ENCODE measurements at places on chromosomes 5 and 9.

GRCh38 chr5:78550891-78551290, 97.7 kb downstream of the LHFPL2 start:
- no peak for DNase-seq

DNA sequence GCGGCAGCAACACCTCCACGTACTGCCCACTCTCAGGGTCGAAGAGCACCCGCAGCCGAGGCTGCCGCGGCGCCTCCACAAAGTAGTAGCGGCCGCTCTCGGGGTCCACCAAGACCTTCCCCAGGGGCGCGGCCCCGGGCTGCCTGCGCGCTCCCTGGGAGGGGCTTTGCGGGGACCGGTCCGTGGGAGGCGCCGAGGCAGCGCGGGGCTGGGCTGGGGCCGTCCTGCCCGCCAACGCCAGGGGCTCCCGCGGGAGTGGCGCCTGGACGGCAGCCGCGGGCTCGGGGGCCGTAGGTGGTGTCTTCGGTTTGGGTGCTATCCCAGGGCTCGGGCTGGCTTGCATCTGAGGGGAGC, 2.6 kb upstream of the MZB1 start:
- no peak for DNase-seq

GRCh38 chr5:124080256-124080655, 568.3 kb downstream of the CSNK1G3 start:
- no peak for DNase-seq

DNA sequence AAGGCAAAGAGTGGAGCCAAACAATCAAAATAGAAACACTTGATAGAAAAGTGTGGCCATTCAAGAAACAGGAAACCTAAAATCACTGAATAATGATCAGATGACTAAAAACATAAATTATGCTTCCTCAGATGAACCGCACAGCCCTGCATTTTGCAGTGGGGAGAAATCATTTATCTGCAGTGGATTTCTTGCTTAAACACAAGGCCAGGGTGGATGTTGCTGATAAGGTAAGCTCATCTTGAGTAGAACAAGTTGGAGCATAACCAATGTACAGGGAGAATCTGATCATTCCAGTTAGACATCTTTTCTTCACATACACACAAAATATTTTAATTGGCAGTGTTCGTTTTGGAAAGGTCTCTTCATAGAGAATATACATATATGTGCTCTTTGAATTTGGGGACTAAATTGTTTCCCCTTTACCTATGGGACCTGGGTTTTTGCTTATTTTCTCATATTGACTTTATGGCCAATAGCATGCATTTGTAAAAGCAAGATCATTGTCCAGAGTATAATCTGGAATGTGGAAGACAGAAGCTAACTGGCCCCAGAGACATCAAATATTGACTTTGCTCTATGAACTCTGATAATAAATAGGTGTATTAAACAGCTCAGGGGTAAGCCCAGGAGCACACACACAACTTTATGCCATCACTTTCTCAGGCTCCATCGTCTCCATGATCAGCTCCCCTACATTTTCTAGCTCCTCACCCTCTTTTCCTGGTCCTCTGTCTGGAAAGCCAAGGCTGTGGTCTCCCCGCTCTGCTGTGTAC, 9.1 kb downstream of the ANKDD1B start:
- DNase-seq = no peak

- no peak for DNase-seq
Measured at GRCh38 chr5:112238473-112238872, 180.6 kb downstream of the EPB41L4A start.

- no peak for DNase-seq
Measured at GRCh38 chr9:112433499-112434392, 52.9 kb upstream of the KIAA1958 start.

GRCh38 chr5:112968411-112969106, 8.0 kb upstream of the DCP2 start:
- DNase-seq = no peak

DNA sequence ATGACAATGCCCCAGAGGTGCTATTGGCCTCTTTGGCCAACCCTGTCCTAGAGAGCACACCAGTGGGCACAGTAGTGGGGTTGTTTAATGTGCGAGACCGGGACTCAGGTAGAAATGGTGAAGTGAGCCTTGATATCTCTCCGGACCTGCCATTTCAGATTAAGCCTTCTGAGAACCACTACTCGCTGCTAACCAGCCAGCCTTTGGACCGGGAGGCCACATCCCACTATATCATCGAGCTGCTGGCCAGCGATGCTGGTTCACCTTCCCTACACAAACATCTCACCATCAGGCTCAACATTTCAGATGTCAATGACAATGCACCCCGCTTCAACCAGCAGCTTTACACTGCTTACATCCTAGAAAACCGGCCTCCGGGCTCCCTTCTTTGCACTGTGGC, 1.4 kb downstream of the PCDHGC5 start:
- no peak for DNase-seq

GRCh38 chr9:74355107-74355506, 142.0 kb upstream of the RORB start:
- no peak for DNase-seq

DNA sequence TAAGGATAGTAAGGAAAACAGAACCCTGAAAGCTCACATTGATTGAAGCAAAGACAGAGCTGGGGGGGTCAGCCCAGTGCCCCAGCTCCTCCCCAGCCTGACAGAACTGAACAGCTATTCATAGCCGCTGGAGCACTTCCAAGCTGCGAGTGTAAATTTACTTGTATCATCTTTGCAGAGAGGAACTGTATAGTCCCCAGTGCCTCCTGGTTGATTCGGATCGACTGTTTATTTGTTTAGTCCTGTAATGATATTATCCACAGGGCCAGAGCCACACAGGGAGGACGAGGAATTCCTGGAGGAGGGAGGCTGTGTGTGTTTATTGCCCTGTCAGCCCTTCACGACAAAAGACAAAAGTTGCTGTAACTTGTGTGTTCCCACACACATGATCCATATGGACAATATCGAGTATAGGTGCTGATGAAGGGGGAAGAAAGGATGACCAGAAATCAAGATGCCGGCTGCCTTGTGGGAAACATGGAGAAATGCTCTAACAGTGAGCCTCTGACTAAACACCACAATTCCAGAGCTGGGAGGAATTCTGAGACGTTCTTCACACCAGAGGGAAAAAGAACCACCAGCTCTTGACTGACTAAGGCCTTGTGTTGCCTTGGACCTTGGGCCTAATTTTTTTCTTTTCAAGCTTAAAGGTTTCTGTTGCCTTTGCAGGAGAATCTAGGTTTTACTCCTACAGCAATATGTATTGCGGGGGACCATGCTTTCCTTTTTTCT, 31.1 kb downstream of the FOXD1 start:
- no peak for DNase-seq

DNA sequence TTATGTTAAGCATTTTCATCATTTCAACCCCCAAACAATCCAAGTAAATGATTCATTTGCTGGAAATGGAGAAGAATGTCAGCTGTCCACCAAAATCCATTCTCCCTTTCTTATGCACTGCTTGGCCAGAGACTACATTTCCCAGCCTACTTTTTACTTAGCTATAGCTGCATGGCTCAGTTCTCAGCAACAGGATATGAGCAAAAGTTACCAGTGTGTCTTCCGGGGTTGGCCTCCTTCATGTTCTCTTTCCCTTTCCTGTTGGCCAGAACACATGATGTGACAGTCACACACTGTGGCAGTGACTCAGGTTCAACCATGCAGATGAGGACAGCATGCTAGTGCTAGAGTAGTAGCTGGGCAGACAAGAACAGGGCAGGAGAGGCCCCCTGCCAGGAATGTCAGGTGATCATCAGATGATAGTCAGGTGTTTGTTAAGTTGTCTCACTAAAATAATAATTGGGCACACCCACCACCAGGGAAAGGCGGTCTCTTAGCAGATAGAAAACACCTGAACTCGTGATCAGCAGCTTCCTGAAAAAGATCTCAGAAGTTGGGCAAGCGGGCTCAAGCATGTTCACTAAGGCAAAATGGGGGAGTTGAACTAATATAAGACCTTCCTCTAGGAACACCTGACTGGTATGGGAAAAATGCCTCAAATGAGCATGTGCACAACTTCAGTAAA, 12.2 kb downstream of the GPR150 start:
- DNase-seq = peak; percentile 70

DNA sequence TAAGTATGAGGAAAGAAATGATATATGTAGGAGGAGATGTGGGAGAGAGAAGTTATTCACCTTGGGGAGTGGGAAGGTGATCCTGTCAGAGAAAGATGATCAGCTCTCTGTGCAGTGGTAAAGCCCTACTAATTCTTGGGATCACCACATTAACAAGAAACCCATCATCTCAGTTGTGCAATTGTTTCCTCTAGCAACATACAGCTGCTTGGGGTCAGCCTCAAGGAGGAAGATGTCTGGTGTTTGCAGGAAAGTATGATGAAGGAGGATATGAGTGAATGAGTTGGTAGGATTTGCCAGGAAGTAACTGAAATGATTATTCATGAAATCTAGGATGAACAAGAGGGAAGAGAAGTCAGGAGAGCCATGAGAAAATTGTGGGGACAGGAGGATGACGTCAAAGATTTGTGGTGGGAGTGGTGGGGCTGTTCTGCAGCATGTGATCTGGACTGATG, 50.1 kb downstream of the TNFSF8 start:
- DNase-seq = no peak

DNA sequence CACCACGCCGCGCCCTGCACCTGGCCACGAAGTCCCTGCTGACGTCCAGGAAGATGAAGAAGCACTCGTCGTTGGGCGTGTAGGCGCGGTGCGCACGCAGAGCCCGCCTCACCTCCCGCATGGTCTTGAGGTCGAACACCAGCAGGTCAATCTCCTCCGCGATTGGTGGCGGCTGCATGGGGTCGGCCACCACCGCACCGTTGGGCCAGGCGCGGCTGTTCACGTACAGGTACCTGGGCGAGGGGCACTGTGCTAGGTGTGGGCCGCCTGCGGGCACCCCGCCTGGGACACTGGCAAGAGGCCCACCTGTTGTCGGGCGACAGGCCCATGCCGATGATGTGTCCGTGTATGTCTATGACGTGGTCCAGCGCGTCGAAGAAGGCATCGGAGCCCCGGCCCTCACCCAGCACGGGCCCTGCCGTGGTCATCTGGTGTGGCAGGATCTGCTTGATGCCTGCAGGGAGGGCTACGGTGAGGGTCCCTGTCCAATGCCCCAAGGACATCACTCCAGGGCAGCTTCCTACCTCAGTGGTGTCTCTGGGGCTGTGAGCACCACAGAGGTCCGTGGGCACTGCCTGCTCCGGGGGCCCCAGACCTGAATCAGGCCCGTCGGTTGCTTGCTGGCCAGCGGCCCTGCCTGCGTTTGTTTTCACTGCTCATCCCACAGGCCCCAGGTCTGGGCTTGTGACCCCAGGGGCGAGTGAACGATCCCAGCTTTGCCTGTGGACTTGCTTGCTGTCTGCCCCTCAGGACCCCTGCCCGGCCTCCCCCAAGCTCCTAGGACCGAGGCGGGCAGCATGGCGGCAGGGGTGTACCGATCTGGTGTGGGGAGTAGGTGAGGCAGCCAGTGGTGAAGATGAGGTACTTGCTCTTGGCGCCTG, 3.1 kb downstream of the FBXW5 start:
- DNase-seq = no peak

DNA sequence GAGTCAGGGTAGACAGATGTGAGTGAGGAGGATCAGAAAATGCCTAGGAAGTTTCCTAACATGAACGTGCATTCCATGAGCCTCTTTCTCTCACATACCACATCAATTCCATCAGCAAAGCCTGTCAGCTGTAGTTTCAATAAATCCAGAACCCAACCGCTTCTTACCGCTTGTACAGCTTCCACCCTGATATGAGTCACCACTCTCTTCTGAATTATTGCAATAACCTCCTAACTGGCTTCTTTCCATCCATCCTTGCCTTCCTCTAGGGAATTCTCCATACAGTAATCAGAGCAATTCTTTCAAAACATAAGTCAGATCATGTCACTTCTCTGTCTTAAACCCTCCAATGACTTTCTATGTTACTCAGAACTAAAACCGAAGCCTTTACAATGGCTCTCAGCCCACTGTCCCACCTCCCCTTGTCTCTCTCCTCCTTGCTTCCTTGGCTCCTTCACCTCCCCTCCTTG, 8.1 kb upstream of the RAD23B start:
- DNase-seq = no peak

DNA sequence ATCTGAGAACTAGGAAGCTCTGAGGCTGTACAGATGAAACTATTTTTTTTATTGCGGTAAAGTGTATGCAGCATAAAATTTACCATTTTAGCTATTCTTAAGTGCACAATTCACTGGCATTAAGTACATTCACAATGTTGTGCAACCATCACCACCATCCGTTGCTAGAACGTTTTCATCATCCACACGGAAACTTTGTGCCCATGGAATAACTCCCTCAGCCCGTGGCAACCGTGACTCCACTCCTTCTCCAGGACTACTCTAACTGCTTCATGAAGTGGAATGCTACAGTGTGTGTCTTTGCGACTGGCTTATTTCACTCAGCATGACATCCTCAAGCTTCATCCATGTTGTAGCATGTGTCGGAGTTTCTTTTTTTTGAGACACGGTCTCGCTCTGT, 57.1 kb downstream of the COL23A1 start:
- no peak for DNase-seq

DNA sequence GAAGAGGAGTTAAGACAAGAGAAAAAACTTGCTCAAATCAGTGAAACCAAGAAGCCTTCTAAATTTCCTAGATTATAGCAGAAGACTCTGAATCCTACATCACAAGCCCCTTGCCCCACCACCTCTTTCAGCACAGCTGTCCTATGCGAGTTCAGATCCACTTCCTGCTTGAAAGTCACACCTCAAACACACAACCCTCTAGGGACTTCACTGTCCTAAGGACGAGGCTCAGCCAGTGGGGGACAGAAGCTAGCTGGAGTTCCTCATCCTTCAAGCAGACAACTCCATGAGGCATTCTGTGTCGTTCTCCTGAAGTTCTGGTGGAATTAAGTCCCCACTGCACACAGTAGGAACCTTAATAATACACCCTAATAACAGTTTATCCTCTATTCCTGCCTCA, 44.3 kb downstream of the NRG2 start:
- no peak for DNase-seq

DNA sequence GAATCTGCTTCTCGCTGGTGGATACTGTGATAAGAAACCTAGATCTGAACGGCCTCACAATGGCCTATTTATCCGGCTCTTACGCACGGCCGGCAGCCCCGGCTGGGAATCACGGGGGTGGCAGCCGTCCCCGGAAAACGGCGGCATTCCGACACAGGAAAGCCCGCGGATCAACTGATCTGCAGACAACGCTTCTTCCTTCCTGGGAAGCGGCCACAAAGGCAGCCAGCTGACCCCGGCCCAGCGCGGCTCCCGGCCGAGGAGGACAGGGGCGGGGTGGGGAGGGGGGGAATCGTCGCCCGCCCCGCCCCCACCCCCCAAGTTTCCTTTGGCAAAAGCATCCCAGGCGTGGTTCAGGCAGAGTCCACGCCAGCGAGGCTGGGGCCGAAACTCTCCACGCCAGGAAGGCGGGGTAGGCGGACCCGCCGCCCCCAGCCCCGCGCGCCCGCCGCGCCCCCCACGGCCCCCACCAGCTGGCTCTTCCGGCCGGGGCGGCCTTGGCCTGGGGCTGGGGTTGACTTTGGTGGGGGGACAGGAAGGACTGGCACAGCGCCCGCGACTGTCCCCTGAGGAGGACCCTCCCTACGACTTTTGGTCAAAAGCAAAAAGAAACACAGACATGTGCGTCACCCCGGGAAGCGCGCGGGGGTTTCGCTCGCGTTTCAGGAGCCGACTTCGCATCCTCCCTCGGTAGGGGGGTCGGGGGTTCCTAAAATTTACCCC, 247.7 kb upstream of the ANKRD55 start:
- DNase-seq = no peak

- DNase-seq = no peak
Measured at GRCh38 chr9:127104581-127105311, 17.7 kb downstream of the ANGPTL2 start.

- no peak for DNase-seq
Measured at GRCh38 chr5:151695464-151695863, 8.7 kb upstream of the SPARC start.
